Vagina (tissue), 2 donors: ENCODE measurements at places on chromosomes 16 and 17.

DNA sequence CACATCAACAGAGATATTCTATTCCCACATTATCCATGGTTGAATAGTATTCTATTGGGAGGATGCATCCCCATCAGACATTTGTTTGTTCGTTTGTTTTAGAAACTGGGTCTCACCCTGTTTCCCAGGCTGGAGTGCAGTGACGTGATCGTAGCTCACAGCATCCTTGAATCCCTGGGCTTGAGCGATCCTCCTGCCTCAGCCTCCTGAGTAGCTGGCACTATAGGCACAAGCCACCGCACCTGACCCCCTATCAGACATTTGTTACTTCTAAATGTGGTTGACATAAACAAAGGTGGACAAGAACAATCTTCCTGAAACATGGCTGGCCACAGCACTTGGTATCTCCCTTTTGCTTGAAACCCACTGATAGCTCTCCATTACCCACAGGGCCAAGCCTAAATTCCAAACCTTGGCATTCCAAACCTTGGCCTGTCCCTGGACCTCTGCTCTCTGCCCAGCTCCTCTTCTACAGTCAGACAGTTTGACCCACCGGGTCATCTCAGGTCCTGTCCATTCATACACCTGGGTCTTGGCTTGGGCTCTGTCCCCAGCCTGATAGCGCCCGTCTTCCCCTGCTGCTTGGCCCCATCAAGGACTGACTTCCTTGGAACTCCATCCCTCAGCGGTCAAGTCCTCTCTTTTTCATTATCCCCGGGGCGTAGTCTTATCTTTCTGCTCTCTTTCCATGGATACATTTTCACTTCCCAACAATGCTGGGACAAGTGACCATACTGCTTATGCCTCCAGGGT lies 1.5 kb upstream of the PRR29 start:
- no peak for DNase-seq

- no peak for DNase-seq
Measured at GRCh38 chr17:31845291-31845690, 13.8 kb downstream of the COPRS start.

DNA sequence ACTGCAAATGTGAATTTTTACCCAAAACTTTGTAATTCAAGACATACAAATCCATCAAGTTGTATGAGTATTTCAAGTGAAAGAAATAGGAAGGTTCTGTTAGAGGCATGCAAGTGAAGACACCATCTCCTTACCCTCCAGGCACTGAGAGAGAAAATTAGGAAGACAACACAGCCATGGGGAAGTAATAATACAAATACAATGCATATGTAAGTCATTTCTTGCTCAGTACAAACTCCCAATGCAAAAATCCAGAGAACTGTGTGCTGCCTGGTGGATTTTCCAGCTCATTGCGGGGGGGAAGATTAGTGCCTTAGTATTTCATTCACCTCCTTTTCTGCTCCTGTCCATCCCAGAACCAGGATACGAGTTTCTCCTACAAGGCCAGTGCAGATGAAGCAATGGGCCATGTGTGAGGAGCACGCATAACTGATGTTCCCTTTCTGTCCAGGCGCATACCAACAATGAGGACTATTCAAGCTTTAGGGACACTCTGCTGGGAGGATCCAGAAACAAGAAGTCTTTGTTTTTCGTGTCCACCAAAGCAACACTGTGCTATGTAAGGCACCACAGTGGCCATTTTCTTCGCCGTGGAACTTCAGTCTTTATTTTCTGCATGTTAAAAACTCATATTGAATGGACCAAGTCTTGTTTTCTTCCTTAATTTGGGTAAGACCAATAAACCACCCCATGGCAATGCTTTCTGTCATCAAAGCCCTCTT lies 143.7 kb upstream of the RCVRN start:
- no peak for DNase-seq

DNA sequence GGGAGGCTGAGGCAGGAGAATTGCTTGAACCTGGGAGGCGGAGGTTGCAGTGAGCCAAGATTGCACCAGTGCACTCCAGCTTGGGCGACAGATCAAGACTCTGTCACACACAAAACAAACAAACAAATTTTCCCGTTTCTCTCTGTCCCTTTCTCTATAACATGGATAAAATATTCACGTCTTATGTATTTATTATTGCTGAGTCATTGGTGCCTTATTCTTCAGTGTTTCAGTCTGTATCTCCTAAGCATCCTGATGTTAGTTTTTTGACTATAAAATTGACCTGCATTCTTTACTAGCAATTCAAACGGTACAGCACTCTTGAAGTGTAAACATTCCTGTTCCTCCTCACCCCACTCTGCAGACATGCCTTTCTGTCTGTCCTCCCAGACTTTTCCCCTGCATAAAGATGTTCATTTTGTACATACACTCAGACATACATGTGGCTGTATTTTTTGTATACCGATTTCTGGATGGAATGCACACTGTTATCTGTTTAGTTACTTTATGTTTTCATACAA lies 16.4 kb downstream of the DHODH start:
- no peak for DNase-seq

DNA sequence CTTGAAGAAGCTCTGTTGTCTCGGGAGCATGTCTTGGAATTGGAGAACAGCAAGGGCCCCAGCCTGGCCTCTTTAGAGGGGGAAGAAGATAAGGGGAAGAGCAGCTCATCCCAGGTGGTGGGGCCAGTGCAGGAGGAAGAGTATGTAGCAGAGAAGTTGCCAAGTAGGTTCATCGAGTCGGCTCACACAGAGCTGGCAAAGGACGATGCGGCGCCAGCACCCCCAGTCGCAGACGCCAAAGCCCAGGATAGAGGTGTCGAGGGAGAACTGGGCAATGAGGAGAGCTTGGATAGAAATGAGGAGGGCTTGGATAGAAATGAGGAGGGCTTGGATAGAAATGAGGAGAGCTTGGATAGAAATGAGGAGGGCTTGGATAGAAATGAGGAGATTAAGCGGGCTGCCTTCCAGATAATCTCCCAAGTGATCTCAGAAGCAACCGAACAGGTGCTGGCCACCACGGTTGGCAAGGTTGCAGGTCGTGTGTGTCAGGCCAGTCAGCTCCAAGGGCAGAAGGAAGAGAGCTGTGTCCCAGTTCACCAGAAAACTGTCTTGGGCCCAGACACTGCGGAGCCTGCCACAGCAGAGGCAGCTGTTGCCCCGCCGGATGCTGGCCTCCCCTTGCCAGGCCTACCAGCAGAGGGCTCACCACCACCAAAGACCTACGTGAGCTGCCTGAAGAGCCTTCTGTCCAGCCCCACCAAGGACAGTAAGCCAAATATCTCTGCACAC lies 21.2 kb downstream of the AKAP1 start:
- no peak for DNase-seq

DNA sequence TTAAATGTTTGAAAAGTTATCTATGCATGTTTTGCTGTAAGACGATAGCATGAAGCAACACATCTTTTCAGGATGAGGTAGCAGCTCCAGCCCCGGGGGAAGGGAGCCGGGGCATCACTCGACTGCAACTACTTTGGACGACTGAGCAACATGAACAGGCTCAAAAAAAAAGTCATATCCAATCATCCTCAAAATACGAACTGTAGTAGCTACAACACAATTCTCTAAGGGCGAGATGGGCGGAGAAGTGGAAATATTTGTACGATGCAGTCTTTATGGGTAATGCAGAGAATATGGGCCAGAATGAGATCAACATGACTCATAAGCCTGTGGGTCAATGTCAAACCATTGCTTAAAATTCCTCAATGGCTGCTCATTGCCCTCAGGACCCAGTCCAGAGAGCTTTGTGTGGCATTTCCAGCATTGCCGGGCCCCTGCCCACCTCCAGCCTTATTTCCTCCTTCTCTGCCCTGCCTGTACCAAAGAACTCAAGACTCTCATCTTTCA lies 17.7 kb upstream of the SMURF2 start:
- no peak for DNase-seq

GRCh38 chr16:89364606-89365005 lies 125.8 kb downstream of the ANKRD11 start:
- DNase-seq: no peak

GRCh38 chr17:6392609-6393350 lies 42.1 kb downstream of the AIPL1 start:
- no peak for DNase-seq

DNA sequence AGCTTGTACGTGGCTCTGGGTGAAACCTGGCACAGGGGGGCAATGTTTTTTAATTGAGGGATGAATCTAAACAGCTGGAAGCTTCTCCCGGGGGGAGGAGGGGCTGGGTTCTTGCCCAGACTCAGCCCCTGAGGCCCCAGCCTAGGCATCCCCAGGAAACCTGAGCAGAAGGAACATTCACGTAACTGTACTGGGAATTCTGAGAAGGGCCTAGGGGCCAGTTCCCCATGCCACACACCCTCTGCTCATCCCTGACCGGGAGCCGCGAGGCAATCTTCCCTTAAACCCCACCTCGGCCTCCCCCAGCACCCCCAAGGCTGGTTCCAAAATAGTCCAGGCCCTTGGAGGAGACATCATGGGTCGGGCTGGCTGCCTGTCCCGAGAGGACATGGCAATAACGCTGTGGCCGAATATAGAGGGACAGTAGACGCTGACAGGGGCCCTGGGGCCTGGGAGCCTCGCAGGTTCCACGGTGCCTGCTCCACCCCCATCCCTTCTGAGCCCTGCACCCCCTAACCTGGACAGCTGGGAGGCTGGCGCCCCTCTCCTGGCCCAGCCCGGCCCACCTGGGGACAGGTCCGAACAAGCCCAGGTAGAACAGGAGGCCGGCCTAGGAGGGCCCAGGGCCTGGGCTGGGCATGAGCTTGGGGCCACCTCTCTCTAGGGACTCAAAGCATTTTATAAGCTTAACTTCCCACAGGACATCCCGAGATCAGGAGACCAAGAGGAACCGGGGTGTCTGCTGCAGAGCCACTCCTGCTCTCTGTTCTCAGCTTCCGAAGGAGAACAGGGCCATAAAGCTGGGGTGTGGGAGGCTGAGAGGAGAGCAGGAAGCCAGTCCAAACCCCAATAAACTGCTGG lies 83.2 kb upstream of the TOB1 start:
- DNase-seq: no peak

DNA sequence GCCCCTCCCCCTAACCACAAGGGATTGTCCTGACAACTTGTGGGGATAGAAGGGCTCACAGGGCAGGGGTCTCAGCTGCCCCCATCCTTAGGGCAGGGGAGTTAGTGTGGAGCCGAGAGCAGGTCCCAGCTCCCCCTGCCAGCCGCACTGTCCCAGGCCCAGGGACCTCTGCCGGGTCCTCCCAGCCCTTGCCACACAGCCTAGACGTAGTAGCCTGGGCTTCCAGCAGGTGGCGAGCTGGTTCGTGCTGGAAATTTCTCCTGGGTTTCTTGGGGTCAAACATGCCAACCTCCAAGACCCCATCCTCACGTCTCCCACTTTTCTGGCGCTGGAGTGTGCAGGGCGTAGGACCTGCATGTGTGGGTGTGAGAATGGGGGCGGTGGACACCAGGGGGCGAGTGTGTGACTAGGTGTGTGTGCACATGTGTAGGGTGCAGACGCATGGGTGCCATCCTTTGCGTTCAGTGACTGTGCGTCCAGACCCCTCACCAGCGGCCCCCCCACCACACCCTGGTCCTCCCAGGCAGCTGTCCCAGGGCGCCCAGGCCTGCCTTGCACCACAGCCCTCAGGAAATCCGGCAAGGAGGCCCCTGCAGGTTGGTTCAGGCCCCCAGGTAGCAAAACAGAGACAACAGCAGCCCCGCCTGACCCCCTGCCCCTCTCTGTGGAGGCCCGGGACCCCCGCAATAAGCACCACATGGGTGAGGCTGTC lies 29.5 kb downstream of the SBK1 start:
- no peak for DNase-seq

- DNase-seq: no peak
Measured at GRCh38 chr17:61117983-61118382, 281.7 kb upstream of the TBX2 start.
